Inflammatory macrophage treated with lipopolysaccharide for 1 hour (primary cell): ENCODE measurements at places on chromosomes 3 and 15.

DNA sequence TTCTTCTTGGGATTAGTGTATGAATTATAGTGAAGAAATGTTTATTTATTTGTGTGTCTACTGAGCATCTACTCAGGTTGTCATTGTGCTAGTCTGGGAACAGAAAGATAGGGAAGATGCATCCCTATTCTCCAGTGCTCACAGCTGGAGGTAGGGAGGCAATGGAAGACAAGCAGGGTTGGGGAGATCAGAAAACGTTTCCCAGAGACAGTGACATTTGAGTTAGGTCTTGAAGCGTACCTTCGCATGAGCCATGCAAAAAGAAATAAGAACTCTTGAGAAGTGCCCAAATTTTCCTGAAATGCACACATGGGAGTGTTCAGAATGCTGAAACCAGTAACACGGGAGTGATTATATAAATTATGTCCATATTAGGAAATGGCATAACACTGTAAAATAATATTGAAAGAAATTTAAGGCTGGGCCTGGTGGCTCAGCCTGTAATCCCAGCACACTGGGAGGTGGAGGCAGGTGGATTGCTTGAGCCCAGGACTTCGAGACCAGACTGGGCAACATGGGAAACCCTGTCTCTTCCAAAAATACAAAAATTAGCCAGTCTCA lies 5.3 kb upstream of the CEMIP start:
- DNase-seq: no peak

- no peak for DNase-seq
Measured at GRCh38 chr3:13512451-13512850, 32.3 kb downstream of the HDAC11 start.

- no peak for DNase-seq
Measured at GRCh38 chr15:80188251-80188650, 35.5 kb downstream of the FAH start.

GRCh38 chr3:148528024-148528423 lies 169.7 kb upstream of the AGTR1 start:
- no peak for DNase-seq

- no peak for DNase-seq
Measured at GRCh38 chr3:66004244-66004643, 34.5 kb downstream of the MAGI1 start.

DNA sequence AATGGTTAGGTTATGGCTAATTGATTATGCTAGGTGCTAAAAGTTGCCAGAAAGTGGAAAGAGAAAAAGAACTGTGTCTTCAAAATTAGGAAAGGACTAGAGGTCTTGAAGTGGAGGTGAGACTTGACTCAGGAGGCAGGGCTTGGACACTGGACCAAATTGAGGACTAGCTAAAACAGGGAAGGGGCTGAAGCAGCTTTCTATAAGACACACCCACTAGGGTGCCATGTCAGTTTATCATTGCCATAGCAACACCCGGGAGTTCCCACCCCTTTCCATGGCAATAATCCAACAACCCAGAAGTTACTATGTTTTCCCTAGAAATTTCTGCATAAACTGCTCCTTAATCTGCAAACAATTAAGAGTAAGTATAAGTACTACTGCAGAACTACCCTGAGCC lies 42.9 kb upstream of the MITF start:
- DNase-seq: no peak

GRCh38 chr3:158725348-158726011 lies 6.8 kb downstream of the RARRES1 start:
- peak; percentile 47 for DNase-seq

GRCh38 chr3:128436214-128436613 lies 30.5 kb downstream of the DNAJB8 start:
- DNase-seq: no peak

- no peak for DNase-seq
Measured at GRCh38 chr3:170469151-170470062, 50.7 kb downstream of the CLDN11 start.

DNA sequence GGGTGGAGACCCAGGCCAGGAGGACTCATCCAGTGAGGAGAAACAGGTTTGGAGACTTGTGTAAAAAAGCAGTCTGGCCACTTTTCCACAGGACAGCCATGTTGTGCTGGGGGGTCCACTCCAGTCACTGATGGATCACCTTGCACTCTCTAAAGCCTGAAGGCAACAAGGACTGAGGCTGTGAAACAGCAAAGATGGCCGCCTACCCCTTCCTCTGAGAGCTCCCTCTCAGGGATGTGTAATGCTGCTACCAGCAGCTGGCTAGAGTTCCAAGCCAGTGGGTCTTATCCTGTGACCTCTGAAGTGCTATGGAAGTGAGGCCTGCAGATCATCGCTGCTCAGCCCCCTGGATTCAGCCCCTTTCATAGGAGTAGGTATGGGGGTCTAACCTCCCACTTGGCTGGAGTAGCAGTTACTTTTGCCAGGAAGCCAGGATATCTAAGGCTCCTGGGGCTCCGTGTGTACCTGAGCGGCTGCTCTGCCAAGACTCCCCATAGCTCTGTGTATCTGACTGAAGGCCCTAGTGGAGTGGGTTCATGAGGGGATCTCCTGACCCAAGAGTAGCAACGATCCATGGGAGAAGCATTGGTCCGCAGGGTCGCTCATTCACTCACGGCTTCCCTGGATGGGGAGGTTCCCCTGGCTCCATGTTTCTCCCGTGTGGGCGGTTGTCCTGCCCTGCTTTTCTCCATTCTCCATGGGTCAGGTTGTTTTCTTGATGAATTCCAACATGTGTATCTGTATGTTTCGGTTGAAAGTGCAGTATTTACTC lies 69.9 kb upstream of the TNFSF10 start:
- DNase-seq: no peak

DNA sequence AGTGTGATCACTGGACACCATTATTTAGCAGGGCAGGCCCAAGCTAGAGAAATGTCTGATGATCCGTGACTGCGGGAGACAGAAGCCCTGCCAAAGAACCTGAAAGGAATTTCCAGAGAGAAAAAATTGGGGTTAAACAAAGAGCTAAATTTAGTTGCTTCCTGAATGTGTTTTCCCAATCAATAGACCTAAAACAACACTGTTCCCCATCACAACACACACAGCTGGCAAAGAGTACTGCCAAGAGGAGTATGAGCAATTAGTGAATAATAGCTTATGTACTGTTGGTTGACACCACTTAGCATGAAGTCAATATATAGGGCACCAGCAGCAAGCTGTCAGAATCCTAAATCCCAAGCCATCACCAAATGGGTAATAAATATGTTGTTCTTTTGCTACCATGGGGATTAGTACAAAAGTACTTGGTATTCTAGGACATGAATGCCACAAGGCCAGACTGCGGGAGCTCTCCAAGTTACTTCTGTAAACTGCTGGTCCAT lies 35.7 kb downstream of the CLK3 start:
- no peak for DNase-seq

DNA sequence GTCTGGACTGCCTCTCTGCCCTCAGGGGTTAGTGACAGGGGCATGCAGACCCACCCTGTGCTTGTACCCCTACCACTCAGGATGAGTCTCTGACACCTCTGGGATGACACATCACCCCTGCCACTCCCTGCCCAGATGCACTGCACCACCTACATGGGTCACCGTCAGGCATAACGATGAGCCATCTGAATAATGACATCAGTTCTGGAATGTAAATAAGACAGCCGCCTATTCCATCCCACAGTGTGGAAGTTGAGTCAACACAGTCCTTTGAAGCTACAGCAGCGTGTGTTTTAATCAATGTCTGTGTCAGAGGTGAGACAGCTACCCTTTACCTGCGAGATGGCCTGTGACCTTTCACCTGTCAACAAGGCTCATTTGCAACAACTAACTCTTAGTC lies 268.7 kb upstream of the ARRDC4 start:
- no peak for DNase-seq

GRCh38 chr3:111112913-111113312 lies 41.3 kb downstream of the NECTIN3 start:
- no peak for DNase-seq
